Breast epithelium (tissue), 4 donors: ENCODE measurements at places on chromosomes 12 and 14.

DNA sequence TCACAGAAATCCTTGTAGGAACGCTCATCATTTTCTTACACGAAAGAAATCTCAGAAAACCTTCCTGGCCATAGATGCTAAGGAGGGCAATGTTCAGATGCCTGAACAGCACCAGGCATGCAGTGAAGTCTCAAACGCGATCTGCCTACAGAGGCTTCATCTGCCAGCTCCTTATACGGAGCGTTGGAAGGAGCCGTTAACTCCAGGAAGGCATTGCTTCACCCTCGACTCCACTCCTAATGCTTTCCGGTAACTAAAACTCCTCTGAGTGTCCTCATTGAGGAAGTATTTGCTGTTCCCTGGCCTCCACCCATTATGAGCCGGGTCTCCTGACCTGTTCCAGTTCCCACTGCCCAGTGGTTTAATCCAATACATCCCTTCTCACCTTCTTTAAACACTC, 502.7 kb downstream of the BCL11B start:
- DNase-seq: no peak

- DNase-seq: no peak
Observed at GRCh38 chr12:10739157-10740118, 16.3 kb upstream of the YBX3 start.

DNA sequence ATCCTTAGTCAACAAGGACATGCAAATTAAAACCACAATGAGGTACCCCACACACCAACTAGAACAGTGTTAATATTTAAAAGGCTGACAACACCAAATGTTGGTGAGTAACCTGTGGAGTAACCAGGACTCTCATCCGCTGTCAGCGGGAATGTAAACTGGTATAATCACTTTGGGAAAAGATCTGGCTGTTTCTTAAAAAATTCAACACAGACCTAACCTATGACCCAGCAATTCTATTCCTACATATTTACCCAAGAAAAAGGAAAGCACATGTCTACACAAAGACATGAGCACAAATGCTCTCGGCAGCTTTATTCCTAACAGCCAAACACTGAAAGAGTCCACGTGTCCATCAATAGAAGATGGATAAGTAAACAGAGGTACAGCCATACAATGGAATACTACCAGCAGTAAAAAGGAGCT, 26.6 kb downstream of the NRDE2 start:
- DNase-seq: no peak

DNA sequence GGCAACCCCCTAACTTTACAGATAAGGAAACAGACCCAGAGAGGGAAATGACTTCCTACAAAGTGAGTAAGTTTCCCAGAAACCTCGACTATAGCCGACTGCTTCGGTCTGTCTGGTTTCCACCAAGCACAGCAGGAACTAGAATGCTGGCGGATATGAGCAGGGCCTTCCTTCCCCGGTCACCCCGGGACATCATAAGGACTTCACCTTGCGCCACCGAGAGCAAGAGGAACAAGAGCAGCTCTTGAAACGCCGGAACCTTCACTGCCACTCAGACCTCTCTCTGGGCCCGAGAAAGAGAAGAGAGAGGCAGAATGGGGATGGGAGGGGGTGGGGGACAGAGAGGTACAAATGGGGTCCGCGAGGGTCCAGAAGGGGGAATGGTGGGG, 29.4 kb upstream of the GPR68 start:
- no peak for DNase-seq

- no peak for DNase-seq
Observed at GRCh38 chr14:51478175-51478621, 173.5 kb upstream of the FRMD6 start.

DNA sequence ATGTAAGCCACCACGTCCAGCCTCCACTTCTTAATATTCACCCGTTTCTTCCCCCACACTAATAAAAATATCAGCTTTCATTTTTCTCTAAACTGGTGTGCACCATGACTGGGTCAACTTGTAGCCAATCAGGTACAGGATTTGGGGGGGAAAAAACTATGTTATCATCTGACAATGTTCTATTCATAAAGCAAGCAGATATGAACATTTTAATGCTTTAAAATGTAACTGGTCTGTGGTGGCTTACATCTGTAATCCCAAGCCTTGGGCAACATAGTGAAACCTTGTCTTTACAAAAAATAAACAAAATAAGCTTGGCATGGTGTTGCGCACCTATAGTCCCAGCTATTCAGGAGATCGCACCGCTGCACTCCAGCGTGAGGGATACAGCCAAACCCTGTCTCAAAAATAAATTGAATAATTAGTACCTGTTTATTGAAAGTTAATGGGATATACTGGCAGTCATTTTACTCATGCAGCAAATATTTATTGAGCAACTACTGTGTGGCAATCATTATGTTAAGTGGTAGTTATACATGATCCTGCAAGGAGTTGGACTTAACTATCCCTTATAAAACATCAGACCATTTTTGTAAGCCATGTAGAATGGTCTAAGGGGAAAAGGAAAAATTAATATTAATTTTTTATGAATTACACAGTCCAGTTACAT, 15.3 kb upstream of the ITPR2 start:
- no peak for DNase-seq

GRCh38 chr12:95102916-95103671, 29.7 kb upstream of the NR2C1 start:
- no peak for DNase-seq

DNA sequence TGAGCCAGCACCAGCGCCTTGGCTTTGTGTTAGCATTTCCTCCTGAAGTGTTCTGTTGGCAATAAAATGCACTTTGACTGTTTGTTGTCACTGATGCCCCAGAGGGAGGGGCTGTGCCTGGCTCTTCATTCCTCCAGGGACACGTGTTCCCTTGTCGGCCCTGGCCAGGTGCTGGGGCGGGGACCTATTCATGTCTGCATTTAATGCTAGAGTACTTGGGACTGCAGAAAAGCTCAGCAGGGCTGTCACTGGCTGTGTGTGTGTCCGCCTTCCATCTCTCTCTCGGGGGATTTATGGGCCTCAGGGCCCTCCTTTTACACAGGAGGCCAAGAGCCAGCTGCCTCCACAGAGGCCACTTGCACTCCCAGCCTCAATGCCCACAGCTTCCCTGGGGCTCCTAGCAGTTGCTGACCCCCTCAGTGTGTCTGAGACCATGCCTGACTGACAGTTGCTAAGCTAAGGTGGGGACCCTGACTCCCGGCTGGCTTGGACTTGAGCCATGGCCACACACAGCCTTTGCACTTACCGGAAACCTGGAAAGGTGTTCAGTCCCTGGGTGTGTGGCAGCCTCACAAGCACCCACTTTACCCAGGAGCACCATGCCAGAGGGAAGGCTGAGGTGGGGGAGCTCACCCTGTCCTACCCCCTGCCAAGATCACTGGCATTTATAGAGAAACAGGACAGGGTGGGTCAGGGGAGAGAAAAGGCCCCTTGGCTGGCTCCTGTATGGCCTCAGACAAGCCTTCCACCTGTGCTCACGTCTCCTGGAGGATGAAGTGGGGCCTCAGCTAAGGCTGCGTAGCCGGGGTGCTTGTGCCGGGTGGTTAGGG, 27.8 kb downstream of the HIP1R start:
- peak; percentile 94 for DNase-seq

DNA sequence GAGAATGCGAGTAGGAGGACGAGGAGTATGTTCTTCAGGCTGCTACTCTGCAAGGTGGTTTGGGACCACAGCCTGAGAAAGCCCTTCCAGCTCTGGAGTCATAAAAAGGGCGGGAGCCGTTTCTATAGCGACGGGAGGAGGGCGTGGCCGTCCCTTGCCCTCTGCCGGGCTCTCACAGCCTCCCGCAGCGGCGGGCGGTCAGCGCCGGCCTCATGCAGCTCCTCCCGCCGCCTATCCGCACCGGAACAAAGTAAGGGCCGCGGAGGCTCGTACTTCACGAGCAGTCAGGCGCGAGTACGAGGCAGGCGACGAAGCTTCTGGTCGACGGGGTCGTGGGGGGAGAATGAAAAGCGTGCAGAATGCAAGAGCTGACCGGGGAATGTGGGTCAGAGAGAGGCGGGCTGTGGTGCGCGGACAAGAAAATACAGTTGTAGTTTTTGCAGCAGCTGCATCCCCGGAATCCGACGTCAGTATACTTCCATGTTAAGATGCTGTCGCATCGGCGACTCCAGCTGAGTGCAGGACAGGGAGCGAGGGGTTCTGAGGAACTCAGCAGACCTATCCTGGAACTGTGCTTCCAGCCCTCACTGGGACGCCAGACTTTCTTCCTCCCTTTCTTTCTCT, at the start of gene DYRK4:
Gene DYRK4, plus strand, starts transcription at position 175 of the 624 bp plus-strand sequence. Its CDS starts 38 bp downstream, at position 213.
- DNase-seq: peak; percentile 32

- DNase-seq: no peak
Observed at GRCh38 chr14:94707494-94707893, 62.4 kb downstream of the GSC start.

DNA sequence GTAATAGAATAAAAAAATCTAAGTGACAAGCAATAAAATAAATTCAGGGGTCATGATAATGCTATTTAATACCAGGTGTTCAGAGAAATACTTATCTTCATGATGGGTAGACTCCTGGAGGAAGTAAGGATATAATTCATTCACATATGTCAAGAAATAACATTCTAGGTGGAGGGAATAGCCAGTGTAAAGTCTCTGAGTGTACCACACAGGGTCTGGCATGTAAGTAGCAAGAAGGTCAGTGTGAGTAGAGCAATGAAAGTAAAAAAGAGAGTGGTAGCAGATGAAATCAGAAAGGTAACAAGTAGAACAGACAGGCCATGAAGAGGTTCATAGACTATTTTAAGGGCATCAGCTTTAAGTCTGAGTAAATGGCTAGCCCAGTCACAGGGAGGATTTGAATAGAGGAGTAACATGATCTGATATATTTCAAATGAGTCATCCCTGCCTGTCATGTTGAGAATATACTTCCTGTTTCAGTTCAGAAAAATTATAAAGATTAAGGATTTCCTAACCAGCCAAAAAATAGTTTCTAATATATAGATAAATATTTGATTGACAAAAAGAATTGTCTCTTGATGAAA, 519.9 kb downstream of the C12orf50 start:
- no peak for DNase-seq

DNA sequence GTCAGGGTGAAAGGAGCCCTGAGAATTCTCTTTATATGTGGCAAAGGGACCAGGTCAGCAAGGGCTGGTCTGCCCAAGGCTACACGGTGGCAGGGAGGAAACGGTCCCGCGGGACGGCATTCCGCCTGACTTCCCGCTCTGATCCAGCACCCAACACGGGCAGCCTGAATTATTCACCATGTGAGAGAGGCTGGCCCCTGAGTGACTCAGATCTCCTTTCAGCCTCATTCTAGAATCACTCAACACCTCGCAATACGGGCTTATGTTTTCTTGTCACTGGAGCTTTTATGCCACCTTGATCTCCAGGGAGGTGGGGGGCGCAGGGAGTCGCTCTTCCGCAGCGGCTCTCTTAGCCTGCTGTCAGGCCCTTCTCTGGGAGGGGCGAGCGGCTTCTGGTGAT, 8.5 kb downstream of the LRTM2 start:
- no peak for DNase-seq

DNA sequence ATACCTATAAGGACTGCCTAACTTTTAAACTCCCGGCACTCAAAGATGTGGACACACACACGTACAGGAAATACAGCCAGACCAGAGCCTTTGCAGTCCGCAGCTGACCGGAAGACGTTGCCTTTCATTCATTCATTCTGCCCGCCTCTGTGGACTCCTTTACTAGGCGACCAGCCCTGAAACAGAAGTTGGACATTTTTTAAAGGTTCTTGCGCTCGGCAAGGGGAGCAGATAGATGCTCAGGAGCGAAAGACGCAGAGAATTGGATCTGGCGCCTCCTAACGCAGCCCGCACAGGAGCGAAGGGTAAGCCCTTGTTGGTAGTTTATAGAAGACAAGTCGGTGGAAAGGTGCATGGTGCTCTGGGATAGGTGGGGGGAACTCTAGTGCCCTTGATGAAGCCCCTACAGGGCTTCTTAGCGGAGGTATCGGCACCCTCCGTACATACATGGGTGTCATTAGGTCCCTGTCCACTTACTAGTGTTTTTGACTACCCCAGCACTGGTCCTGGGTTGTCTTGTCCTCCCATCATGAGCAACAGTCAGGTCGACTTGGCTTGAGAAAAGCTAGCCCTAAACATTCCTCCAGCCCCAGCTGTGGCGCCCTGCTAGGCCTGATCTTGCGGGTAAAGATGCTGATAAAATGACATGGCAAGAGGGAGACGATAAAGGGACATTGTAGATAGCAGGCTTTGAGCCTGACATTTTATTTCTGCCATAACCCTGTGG, at the start of gene KDM2B:
Gene KDM2B, minus strand, starts transcription at position 65 of the 727 bp plus-strand sequence. CDS start 112 bp downstream, outside the sequence.
- DNase-seq: no peak

DNA sequence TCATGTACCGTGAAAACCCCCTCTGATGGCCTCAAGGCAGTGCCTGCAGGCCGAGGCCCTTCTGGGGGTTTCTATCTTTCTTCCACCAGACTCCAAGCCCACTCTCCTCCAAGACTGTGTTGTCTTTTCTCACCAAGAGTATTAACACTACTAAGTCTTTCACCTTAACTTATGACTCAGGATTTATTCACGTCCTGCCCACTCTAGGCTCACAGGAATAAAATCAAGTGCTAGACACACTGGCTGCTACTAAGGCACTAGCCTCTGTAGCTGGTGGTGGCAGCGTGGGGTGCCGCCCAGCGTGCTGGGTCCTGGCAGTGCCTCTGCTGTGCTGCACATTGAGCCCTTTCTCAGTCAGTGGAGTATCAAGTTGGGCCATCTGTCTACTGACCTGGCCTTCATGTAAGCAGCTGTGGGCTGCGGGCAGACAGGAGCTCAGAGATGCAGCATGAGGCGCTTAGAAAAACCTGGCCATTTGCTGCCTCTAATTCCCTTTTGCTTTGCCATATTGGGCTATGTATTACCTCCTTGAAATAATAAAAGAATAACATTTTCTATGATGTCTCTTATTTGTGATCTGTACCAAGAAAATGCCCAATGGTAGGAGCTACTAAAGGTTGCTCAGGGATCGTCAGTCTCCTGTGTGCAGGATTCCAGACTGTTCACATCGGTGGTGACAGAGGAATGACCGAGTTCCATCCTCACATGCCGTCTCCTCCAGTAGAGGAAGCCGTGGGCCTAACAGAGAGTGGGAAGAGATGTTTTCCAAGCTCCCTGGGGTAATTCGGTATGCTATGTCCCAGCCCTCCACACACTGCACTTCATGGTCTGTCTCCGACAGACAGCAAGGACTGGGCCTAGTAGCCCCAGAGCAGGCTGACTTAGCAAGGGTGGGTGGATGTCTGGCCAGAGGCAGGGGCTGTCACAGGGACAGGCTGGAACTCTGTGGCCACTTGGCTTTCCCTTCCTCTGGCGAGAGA, 39.9 kb downstream of the MAX start:
- no peak for DNase-seq

DNA sequence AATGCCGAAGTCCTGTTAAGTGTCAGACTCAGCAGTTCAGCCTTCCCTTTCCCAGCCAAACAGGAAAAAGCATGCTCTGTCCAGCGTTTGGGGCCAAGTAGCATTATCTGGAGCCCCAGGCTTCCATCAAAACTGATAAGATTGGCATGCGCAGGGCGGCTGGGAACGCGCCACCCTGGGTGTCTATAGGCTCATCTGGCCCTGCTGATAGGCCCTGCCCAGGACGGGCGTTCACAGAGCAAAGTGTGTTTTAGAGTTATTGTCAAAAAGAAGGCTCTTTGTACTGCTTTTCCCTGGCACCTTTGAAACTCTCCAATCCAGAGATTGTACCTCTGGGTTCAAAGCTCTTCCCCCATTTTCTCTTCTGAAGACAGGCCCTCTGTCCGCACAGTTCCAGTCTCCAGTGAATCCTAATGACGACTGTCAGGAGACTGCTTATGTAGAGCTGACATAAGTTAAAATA, at the start of gene ART4:
Gene ART4, minus strand, starts transcription at position 102 of the 463 bp plus-strand sequence. CDS start 413 bp downstream, outside the sequence.
- DNase-seq: no peak
